Activated T-helper 1 cell treated with Interleukin-2 at 50 U/mL for 16 hours (primary cell): ENCODE measurements at places on chromosomes 16 and 17.

DNA sequence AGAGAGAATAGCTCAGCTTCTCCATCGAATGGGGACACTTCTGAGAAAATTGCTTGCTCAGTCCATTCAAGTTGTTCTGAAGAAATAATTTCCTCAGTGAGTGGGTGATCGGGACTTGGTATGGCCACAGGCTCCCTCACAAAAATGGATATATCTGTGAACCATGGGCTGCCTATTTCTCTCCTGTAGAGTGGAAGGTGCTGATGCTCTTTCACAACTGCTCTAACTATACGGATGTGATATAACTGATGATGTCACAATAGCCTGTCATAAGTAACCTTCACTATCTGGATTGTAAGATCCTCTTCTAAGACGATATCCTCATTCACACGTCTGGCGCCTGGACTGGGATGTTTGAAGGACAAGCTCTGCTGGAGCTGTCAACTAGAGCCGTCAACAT lies 4.7 kb upstream of the CCL18 start:
- no peak for DNase-seq

DNA sequence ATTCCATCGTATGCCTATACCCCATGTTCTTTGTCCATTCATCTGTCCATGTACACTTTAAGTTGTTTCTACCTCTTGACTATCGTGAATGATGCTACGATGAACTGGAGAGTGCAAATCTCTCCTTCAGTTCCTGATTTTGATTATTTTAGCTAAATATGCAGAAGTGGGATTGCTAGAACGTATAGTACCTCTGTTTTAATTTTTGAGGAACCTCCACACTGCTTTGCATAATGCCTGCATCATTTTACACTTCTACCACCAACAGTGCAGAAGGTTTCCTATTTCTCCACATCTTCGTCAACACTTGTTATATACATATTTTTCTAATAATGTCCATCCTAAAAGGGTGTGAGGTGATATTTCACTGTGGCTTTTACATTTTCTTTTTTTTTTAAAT lies 43.9 kb downstream of the SDR42E1 start:
- DNase-seq = no peak

- no peak for DNase-seq
These were observed 94.9 kb downstream of the CACNG1 start for GRCh38 chr17:67139289-67139688.

GRCh38 chr17:58536542-58536941 lies 22.1 kb upstream of the MTMR4 start:
- no peak for DNase-seq

DNA sequence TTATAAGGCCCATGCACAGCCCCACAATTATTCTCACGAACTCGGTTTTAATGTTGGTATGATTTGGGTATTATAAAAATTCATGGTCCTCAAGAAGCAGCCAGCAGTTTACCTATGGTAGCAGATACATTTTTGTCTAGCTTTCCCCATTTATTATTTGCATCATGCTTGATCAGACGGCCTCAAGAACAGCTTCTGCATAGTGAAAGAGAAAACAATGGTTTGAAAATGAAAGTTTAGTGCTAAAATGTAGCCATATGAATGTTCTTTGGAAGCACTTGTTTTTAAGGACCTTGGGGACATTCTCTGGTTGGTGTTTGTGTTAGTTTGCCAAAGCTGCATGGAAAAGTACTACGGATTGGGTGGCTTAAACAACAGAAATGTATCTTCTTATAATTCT lies 72.4 kb upstream of the CPHXL start:
- DNase-seq = no peak

GRCh38 chr17:40854175-40854814 lies 12.7 kb downstream of the KRT12 start:
- no peak for DNase-seq

DNA sequence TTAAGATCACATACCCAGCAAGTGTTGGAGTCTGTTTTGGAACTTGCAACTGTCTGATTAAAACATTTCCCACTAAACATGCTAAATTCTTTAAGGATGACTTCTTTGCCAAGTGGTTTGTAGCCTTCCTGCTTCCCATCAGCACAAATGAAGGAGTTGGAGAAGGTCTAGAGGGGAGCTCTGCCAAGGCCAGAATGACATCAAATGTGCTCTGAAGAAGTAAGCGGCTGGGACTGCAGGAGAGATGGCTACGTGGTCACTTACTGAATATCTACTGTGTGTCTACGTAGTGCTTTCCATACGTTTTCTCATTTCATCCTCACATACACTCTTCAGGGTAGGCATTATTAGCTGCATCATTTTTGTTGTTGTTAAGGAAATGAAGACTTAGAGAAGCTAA lies 135.7 kb upstream of the NLRP1 start:
- no peak for DNase-seq

DNA sequence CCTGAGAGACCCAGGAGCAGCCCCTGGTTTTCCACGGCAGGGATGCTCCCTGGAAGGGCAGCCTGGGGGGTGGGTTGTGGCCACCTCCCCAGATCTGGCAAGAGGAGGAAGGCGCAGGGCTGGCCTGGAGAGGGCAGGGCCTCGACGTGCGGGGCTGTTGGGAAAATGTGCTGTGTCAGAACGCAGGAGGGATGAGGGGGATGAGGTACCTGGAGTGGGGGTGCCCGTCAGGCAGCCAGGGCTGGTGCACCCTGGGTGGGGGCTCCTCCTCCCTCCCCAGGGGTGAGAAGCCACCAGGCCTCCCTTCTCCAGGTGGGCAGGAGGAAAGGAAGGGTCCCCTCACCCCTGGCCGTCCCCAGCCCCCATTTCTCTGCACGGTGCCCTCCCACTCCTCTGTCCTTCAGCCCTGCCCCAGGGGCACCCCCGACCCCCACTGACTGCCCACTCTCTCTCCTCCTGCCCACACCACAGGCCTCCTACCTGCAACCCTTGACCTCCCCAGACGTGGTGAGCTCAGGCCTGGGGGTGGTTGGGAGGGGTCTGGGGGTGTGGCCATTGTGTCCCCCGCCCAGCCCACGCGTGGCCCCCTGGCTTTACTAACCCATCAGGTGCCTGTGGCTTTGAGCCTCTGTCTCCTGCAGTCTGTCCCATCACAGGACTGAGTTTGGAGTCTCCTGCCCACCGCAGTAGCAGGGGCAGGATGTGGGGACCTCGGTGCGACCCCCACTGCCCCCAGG lies 39.6 kb downstream of the BAHCC1 start:
- DNase-seq = no peak

- DNase-seq = no peak
These were observed 4.7 kb upstream of the EIF1 start for GRCh38 chr17:41684035-41684434.

- no peak for DNase-seq
These were observed 2.4 kb upstream of the ZNF18 start for GRCh38 chr17:11999696-12000095.

GRCh38 chr17:78839762-78840529 lies 668 bp downstream of the USP36 start:
- peak; percentile 43 for DNase-seq

- no peak for DNase-seq
These were observed 10.1 kb downstream of the LITAF start for GRCh38 chr16:11576427-11577289.

GRCh38 chr17:73800893-73801292 lies 156.6 kb upstream of the SDK2 start:
- DNase-seq = no peak

- DNase-seq = no peak
These were observed 276.6 kb upstream of the TNRC6C start for GRCh38 chr17:77681861-77682260.

DNA sequence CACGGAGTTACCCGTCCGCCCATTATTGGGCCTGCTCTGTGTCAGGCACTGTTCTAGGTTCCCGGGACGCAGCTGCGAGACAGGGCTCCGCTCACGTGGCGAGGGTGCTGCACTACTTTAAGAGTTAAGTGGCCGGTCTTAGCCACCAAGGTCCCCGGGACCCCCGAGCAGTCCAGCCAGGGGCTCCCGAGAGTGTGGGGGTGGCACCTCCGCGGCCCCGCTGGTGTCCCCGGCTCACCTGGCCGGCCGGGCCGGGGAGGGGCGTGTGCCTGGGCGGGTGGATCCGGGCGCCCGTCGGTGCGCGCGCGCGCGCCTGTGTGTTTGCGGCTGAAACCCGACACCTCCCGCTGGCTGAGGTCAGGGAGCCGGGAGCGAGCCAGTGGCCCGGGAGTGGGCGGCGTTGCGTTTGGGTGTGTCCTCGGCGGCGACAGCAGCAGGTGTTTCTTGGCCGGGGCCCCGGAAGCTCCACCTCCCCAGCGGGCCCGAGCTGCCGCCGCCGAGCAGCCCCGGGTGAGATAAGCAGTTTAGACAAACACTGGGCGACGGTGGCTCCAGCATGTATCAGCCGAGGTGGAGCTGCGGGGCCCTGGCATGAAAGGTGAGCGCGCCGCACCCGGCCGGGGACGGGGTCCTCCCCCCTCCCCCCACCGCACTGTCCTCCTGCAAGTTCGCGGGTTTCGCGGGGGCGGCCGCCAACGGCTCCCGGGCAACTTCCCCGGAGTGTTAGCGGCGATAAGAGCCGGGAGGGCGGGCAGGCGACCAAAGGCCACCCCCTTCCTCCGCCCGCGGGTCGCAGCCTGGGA lies at the start of gene GSE1:
Gene GSE1 (plus strand): TSS at position 522 of the 803 bp plus-strand sequence. CDS start 70 bp downstream, at position 592.
- DNase-seq = peak; percentile 43

DNA sequence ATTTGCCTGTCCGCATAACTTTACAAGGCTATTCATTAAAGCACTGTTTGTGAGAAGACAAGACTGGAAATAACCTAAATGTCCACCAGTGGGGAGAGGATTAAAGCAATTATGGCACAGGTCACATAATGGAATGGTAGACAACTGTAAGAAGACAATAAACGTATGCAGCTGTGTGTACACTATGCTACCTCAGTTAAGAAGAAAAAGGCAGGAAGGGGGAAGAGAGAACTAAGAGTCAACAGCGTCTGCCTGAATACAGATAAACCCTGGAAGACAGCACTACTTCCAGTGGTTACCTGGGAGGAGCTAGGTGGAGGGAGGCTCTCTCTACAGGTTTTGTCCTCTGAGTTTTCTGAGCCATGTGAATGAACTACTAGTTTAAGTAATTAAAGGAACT lies 15.3 kb downstream of the CREBBP start:
- DNase-seq = no peak

DNA sequence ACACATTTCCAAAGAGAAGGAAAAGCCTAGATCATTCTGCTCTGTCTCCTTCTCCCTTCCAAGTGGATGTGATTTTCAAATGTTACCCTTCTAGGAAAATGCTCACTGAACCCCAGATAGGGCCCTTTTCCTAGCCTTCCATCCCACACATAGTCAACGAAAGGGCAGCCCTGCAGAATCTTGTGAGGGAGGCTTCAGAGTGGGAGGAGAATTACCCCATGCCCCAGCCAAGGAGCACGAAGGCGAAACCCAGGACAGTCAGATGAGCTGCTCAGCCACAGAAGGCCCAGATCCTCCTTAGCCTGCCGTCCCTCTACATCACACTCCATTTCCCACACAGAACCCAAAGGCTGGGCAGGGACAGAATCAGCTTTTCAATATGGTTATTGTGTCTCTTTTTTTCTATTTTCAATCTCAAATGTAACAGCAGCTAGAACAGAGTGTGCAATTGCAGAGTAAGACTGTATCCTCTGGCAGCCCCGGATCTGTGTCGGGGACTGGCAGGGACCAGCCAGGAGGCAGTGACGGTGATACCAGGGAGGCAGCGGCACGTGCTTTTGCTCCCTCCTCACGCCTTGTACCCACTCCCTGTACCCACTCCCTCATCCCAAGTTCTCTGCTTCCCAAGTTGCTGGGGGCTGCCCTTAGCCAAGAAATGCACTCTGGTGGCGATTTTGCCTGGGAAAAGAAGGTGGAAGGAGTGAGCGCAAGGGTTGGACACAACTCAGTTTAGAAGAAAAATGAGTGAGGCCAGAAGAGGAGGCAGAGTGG lies 3.7 kb upstream of the SDK2 start:
- no peak for DNase-seq

DNA sequence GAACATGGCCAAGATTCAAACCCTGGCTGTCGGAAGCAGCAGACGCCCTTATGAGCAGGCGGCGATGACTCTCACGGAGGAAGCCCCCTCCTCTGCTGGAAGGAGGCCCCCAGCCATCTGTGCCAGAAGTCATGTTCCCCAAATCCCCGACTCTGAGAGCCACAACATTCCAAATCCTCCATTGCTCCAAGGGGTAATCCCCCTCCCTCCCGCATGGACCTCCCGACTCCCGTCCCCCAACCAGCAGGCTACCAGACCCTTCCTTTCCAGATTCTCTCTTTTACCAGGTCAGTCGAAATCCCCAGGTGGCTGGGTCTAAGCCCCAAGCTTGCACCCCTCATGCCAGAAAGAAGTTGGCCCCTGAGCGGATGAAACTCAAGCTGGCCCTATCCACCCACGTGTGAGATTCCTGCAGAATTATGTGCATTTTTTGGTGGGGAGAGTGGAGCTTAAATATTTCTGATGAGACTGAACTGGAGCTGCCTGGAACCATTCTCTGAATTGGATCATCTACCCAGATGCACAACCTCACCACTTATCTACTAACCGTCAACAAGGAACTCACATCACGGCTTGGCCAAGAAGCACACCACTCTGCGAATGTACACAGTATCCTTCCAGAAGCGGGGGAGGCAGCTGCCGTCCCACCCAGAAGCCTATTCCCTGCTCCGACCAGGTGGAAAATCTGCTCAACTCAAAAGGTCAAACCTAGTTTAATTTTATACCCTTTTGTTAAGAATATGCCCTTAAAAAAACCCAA lies 283.5 kb downstream of the C16orf95 start:
- no peak for DNase-seq

GRCh38 chr16:67264866-67265265 lies 14.5 kb upstream of the PLEKHG4 start:
- no peak for DNase-seq

GRCh38 chr17:58414596-58414997 lies 2.7 kb downstream of the RNF43 start:
- DNase-seq = no peak

DNA sequence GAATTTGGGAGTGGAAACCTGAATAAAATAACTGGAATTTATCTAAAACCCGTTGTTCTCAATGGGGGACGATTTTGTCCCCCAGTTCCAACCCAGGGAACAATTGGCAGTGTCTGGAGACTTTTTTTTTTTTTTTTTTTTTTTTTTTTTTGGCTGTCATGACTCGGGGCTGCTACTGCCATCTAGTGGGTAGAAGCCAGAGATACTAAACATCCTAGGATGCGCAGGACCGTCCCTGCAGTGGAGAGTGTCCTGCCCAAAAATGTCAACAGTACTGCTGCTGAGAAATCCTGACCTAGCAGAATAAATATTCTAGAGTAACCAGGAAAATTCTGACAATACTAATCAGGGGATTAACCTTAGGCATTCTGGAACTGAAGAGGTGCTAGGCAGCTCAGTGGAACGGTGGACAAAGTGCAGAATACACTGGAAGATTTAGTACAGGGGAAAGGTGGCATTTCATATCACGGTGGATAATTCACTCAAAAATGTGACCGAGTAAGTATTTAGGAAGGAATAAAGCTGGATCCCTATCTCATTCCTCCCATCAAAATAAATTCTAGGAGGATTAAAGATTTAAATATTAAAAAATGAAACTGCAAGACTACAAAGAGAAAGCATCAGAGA lies 107.6 kb downstream of the SPECC1 start:
- DNase-seq = peak; percentile 9
